Dermis microvascular lymphatic vessel endothelial cell (primary cell): ENCODE measurements at places on chromosomes 2 and 18. TPM values are rescaled to one million over a fixed set of nuclear protein-coding genes. Genes with fewer than 3 reads are reported as not detected.

GRCh38 chr2:75012080-75012479 is 53.6 kb downstream of the POLE4 start:
- no peak for DNase-seq

DNA sequence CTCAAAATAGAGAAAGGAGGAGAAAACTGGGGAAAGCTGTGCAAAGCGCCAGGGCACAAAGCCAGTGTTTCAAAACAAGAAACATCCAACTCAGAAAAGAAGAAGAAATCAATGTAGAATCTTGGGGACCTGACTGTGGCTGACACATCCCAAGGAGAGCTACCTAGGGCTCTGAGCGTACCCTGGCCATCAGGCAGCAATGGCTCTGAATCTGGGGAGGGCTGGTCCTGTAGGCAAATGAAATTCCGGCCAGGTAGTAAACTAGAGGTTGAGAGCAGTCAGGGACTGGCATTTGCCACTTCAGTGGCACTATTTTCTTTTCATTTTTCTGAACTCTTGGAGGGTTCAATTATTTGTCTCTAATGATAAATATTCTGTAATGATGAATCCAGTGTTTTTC is 525.8 kb downstream of the STK39 start:
- DNase-seq: no peak

GRCh38 chr2:241003830-241004564 is 5.6 kb downstream of the SNED1 start:
- DNase-seq: no peak

DNA sequence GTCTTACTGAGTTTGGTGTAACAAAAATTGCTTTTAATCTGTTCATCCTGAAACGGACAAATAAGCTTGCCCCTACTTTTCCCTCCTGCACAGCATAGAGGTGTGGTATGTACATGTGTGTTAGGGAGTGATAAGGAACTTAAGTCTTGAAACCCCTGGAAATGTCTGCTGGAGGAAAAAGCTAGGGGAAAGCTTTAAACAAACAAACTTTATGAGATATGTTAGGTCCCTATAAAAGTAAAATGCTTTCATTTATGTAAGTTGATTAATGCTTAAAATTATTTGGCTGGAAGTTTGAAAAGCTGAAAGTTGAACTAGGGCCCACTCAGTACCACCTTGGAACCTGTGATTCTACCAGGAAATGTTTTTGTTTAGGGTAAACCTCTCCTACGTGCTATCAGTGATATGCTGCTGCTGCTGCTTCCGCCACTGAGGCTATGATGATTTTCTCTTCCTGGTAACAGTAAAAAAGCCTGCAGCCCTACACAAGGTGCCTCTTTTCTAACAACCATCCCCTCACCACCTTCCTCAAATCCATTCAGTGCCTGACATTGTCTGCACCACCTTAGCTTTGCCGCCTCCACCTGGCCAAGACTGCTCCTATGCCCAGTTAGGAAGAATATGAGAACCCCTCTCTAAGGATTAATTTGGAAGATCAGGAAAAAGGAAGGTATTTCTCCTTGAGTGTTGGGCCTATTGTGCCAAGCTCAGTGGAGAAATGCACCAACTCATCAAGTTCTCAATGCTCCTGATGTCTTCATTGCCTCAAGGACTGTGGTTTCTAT is 2.5 kb upstream of the YES1 start:
- DNase-seq: no peak

GRCh38 chr2:9269695-9270360 is 63.2 kb downstream of the ASAP2 start:
- no peak for DNase-seq

DNA sequence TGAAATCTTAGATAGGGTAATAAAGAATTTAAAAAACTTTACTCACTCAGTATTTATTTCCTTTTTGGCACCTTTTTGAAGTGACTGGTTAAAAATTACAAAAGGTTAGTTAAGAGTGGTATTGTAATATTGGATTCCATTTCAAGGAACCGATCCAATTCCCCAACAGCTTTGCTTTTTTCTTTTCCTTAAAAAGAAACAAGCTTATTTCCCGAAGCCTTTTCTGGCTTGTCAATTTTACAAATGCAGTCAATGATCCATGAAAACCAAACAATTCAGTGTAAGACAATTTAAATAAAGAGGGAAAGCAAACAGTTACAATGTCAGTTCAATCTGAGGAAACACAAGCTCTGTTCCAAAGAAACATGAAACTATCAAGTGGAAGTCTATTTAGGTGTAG is 200.2 kb downstream of the RIT2 start:
- no peak for DNase-seq

- no peak for DNase-seq
These were observed 211.2 kb downstream of the TNS1 start for GRCh38 chr2:217791551-217791950.

- DNase-seq: no peak
These were observed 48.6 kb downstream of the SLC8A1 start for GRCh38 chr2:40403233-40403836.

- DNase-seq: no peak
These were observed 239.0 kb downstream of the ZNF521 start for GRCh38 chr18:25112821-25113434.

DNA sequence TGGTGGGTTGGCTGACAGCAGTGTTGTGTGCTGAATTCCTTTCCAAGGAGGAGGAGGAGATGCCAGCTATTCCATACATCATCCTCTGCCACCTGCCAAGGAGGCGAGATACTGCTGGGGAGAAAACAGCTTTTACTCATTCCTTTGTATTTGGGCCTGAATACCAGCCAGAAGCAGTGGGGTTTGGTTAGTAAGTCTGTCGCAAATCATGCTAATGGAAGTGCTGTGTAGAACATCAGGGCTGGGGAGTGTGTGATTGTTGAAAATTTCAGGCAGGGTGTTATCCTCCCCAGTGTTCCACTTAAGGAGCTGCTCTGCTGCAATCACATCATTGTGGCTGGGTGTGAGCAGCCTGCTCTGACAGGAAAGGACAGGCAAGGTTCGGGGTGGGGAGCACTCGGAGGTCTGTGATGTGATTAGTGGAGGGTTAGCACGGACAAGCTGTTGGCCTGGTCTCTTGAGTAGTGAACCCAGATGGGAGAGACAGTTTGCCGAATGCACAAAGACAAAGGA is 128.2 kb upstream of the DLX2 start:
- DNase-seq: no peak

DNA sequence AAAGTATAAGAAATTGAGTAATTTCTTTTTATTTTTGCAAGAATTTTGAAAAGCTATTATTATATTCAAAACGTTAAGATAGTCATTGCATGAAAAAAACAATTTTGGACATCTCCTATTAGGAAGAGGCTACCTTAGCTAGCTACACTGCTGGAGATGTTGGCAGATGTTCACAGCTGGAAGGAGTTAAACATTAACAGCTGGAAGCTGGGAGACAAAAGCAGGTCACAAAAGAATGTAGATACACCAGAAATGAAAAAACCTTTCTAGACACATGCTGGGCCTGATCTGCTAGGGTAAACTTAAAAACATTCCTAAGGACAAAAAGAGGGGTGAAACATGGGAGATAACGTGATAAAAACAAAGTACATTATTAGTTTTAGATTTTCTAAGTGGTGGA is 84.4 kb downstream of the SESTD1 start:
- no peak for DNase-seq

GRCh38 chr2:105888625-105889024 is 143.9 kb downstream of the NCK2 start:
- peak; percentile 8 for DNase-seq

DNA sequence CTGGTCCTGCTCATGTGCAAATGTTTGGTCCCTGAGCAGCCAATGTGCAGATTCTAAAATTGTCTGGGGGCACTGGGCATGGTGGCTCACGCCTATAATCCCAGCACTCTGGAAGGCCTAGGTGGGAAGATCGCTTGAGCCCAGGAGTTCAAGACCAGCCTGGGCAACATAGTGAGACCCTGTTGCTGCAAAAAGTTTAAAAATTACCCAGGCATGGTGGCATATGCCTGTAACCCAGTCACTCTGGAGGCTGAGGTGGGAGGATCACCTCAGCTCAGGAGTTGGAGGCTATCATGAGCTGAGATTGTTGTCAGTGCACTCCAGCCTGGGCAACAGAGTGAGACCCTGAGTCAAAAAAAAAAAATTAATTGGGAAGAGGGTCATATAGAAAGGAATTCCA is 5.1 kb downstream of the LIPG start:
- DNase-seq: no peak

- no peak for DNase-seq
These were observed at the start of gene GDF7 for GRCh38 chr2:20666304-20667150. GDF7 (plus strand) TSS chr2:20667144; CDS start chr2:20667240, 96 bp downstream.

DNA sequence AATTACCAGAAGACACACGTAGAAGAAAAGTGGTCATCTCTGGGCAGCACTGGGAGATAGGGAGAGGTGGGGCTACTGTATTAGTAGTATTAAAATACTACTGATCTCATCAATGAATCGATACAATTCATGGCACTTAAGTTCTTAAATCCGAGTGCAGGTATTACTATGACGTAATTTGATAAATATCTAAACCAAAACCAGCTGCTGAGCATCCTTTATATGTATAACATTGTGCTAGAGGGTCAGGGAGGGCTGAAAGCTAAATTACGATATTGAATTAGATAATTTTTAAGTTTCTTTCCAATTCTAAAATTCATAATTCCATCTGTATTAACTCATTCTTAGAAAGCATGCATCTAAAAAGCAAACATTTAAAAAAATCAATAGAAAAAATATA is 25.3 kb downstream of the DARS1 start:
- DNase-seq: no peak

DNA sequence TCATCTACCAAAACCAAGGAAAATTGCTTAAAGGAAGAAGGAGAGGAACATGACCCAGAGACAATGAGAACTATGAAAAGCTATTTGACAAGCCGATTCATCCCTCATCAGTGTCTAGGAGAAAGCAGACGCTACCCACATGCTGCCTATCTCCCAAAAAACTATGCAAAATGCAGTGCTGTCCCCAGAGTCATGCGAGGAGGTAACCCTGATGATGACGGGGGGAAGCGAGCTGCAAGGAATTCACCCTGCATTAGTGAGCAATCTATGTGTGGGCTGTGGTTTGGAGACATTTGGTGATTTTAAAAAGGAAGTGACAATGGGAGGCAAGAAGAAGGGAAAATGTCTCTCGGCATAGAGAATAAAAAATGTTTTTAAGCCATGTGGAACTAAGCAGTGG is 472.7 kb downstream of the CMPK2 start:
- no peak for DNase-seq

- DNase-seq: no peak
These were observed 95.4 kb downstream of the PRKCE start for GRCh38 chr2:45746888-45747287.

DNA sequence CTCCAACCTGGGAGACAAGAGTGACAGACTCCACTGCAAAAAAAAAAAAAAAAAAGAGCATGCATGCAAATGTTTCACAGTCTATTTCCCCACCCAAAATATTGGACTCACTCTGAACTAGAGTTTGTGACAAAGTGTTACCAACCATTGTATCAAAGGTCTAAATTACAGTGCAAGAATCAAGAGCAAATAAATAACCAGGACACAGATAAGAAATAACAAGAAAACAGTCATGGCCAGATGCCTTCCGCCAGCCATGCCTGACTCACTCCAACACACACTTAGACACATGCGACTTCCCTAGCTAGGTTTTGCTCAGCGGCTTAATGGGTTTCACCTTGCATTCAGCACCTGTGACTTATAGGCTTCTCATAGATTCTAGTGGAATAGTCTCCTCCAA is 62.8 kb downstream of the CYB5A start:
- no peak for DNase-seq

- DNase-seq: no peak
These were observed 912.5 kb upstream of the CRIM1 start for GRCh38 chr2:35443087-35443486.

GPAT2 gene
- total RNA-seq: 5.6 and 14.3 TPM in 2 replicates

ZNF804A gene
- not detected in 2 replicates for total RNA-seq

CAVIN2 gene
- 282 and 296 TPM in 2 replicates for total RNA-seq

MOCOS gene
- total RNA-seq: under 0.01 and 0.13 TPM in 2 replicates

CAMKMT gene
- total RNA-seq: 2.4 and 2.8 TPM in 2 replicates

GALNT3 gene
- under 0.01 TPM in 2 replicates for total RNA-seq

GULP1 gene
- 2.5 and 2.6 TPM in 2 replicates for total RNA-seq

CACNB4 gene
- under 0.01 and 0.25 TPM in 2 replicates for total RNA-seq

FAP gene
- 1.3 TPM in 2 replicates for total RNA-seq

MBOAT2 gene
- total RNA-seq: 4.5 and 5.3 TPM in 2 replicates
